ENCODE measurements at places on chromosomes 2 and 18. TPM values are rescaled to one million over a fixed set of nuclear protein-coding genes. Genes with fewer than 3 reads are reported as not detected.

Gene OXER1
- polyA plus RNA-seq, result 5.6 TPM

Gene C2orf78
- polyA plus RNA-seq, result not detected

- DNase-seq, result no peak
These were observed 428.3 kb downstream of the NCKAP5 start for GRCh38 chr2:133139847-133140533.

DNA sequence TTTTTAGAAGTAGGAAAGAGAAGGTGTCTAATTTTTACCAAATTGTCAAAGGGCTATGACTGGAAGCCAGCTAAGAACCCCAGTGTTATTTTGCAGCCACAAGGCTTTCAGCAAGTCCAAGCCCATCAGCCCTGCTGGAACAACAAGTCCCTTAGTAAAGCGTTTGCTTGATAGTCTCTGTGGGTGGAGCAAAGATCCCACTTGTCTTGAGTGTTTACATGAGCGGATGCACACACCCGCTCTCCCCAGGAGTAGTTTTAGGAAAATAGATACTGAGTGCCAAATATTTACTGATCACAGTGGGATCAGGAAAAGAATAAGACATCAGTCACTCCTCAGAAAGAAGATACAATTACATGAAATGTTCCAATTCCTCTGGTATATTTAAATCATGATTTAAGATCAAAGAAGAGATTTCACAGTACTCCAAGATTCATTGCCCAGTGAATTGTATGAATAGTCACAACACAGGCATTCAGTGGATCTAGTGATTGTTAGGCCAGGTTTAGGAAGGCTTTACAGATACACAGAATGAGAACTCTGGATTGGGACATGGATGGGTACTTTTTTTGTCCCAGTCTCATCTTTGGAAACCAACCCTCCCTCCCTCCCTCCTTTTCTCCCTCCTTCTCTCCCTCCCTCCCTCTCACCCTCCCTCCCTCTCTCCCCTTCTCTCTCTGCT, 514.9 kb downstream of the PTPRM start:
- DNase-seq, result no peak

DNA sequence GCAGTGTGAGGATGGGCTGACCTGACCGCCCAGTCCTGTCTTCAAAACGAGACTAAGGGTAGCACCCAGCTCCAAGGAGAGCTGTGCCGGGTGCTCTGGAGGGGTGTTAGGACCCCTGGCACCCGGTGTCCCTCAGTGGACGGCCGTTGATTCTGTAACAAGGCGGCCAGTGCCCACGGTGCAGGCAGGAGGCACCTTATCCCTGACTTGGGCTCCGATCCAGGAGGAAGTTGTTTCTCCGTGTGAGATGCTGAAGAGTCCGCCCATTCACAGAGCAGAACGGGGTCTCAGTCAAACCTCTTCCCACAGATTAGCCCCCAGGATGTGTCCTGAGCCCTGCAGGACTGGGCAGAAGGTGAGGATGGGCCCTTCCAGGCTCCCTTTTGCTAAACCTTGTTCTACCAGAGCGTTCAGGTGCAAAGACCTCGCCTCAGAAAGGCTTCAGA, 123.0 kb downstream of the NFATC1 start:
- no peak for DNase-seq
